ENCODE measurements at places on chromosomes 11 and 22.

GRCh38 chr22:37259540-37260029, 15.5 kb upstream of the RAC2 start:
- peak; percentile 62 for DNase-seq

- DNase-seq: no peak
These were observed 456 bp downstream of the AAMDC start for GRCh38 chr11:77821349-77821851.

- no peak for DNase-seq
These were observed 1.7 kb upstream of the CALCA start for GRCh38 chr11:14973621-14974514.

DNA sequence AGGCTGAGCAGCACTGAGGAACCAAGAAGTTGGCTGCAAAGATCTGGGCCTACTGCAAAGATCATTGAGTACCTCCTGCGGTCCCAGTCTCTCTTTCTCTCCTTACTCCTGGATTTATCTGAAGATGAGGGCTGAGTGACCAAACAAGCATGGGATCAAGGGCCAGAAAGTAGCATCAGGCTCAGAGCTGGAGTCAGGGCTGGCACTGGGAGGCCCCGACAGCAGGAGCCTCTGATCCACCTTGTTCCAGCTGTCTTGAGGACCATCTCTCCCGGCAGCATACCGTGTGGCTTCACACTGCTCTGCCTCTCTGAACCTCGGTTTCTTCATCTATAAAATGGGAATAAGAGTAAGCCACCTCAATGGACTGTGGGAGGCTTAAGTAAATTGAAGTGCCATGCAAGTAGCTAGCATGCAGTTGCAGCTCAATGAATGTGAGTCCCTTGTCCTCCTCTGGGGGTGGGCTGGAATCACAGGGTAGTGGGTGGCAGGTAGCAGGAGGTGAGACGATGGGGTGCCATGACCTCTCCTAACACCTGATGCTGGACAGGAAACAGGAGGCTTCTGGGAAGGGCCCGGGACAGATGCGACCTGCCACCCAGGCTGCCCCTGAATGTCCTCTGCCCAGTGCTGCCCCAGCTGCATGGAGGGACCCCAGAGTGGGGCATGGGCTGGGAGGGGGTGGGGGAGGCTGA, 52.5 kb upstream of the PRDM11 start:
- DNase-seq: no peak

DNA sequence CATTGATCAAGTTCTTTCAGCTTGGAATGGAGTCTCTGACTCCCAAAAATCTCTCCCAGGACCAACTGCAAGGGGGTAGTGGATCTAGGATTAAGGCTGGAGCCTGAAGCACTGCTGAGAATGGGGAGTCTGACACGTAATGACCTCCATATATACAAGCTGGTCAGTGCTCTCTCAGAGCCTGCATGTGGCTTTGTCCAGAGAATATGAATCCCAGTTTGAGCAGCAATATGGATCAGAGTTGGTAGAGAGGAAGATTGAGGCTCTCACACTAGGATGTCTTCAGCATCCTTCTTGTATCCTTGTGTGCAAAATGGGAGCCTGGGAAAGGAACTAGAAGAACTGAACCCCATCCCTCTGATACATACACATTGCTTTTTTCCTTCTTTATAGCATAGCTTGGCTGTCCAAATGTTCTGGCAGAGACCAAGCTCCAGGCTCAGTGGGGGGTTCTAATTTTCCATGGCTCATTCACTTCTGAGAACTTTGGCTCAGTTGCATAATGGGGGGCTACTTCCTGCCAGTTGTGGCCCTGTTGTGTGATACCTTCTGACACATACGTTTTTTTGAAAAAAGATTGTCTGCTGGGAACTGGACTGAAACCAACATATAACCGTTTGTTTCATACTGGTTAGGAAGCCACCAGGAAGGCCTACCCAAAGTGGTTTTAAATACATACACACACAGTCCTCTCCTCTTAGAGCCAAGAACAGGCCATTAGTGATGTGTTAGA, 138.2 kb downstream of the ETS1 start:
- no peak for DNase-seq

DNA sequence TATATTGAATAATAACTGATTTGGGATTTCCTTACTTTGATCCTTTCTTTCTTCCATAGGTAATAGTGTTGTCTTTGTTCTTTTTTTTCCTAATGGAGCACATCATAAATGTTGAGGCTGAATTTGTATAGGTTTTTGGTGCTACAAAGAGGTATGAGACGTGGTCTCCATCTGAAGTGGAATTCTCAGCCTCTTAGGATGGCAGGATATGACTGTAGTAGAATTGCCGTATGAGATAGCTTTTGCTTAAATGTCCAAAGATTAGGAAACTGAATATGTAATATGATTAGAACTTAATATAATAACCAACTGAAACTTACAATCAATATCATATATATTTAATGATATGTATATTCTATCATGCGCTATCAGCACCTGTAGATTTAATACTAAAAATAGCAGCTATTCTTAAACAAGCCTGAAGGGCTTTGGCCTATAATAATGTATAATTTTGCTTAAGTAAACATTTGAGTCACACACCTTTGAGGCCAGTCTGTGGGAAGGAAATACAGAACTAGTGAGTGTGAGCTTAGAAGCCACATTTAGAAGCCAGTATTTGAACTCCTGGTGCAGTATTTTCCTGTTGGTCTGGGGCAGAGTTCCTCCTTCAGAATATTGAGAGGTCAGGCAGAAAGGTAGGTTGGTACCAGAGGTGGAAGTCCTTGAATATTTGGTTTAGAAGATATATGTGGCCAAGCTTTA, 62.6 kb downstream of the SWAP70 start:
- DNase-seq: no peak

- DNase-seq: no peak
These were observed 17.0 kb downstream of the IMMP1L start for GRCh38 chr11:31492320-31492913.

- DNase-seq: peak; percentile 5
These were observed 64.7 kb downstream of the ADAMTS15 start for GRCh38 chr11:130513132-130513531.

DNA sequence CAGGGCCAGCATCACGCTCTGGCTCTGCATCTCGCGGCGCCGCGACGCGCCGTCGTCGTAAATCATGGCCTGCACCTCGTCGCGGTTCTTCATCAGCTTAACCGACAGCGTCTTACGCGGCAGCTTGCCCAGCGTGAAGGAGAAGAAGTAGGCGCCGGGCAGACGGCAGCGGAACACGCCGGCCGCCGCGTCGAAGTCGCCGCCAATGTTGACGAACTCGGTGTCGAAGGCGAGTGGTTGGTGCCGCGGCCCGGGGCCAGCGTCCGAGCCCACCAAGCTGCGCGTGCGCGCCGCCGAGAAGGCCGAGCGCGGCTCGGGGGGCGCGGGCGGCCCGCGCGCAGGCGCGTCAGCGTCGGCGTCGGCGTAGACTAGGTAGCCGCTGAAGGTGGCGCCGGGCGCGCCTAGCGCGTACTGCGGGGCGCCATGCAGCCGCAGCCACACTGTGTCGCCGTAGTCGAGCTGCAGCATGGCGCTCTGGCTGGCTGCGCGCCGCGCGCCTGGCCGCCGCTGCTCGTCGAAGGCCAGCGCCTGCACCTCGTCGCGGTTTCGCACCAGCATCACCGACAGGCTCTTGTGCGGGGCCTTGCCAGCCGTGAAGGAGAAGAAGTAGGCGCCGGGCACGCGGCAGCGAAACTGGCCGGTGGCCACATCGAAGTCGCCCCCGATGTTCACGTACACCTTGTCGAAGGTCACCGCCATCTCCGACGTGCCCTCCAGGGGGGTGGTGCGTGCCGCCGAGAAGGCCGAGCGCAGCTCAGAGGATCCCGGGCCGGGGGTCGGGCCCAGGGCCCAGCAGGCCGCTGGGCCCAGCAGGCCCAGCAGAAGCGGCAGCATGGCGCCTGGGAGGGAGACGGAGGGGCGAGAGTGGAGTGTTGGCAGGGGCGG, 3.7 kb downstream of the FAM180B start:
- no peak for DNase-seq

DNA sequence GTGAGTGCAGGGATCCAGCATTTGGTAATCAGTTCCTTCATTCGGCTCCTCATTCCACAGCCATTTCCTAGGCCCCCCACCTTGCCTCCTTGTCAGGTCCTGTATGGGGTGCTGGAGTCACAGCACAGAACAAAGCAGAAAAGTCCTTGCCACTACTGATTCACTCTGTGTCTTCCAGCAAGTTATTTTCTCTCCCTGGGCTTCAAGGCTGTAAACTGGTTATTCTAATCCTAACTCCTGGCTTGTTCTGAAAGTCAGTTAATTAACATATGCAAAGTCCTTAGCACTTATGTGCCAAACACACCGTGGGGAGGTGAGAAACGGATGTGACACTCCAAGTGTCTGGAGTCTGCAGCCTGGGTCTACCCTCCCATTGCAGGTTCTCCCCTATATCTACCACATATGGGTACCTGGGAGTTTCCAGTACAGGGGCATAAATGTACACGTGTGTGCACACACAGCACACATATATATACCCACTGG, 30.6 kb upstream of the PDE2A start:
- DNase-seq: no peak

- DNase-seq: no peak
These were observed 20.9 kb downstream of the TSSC4 start for GRCh38 chr11:2421226-2421994.

- DNase-seq: no peak
These were observed 4.2 kb upstream of the NFAM1 start for GRCh38 chr22:42436404-42436803.

DNA sequence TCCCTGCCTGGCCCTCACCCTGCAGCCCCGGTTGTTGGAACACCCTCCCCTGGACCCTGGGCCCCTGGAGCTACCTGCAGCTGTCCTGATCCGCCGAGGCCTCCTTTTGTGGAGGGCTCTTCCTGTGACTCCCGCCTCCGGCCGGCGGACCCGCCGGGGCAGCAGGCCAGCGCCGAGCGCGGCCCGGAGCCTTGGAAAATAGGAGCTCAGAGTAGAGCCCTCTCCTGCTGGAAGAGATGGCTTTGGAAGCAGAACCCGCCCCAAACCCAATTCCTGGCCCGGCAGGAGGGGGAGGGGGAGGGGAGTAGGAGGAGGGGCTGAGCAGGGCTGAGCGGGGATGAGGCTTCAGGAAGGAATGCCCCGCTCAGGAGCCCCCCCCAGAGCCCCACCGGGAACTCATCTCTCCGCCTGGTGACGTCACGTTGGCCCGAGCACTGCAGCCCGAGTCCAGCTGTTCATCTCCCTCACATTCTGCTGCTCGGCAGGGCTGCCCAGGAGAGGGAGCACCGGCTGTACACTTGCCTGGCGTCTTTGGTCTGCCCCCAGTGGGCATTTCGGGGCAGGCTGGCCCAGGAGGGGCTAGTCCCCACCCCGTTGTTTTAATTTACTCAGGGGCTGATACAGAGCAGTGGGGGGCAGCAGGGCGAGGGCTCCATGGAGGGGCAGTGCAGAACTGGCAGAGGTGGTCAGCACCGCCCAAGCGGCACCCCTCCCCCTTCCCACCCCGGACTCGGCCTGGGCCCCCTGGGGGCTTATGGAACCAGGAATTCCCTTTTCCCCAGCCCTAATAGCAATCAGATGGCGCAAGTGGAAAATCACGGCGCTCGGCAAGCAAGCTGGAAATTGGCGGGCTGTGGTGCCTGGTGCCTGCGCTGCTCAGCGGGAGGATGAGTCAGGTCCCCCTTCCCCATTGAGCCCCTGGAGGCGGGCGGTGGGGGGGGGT, at the start of gene MRGPRF:
Gene MRGPRF (minus strand): TSS at position 238 of the 943 bp plus-strand sequence. CDS start 3,345 bp downstream, outside the sequence.
- peak; percentile 47 for DNase-seq

DNA sequence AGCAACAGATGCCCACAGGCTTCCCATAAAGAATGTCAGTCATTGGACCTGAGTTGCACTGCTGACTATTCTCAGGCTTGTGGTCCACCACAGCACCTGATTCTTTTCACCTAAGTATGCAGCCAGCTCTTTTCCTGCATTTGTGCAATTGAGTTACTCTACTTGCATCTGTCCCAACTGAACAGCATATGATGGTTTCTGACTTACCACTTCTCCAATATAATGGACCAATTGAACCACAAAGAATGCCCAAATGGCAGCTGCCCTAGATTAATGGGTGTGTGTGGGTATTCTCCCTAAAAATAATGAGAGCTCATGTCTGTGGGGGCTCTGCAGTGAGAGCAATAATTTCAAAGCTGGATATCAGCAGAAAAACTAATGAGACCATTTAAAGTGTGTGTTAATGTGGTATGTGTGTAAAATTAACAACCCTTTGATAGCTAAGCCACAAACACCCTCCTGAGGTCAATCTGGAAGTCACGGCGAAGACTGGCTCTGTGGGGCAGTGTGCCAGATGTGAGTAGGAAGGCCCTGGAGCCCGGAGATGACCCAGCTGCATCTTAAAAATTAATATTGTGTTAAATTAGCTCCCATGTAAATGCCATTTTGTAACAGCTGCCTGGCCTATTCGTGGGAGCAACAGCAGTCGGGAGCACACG, 43.8 kb downstream of the SC5D start:
- no peak for DNase-seq

- no peak for DNase-seq
These were observed 453.5 kb downstream of the MIAT start for GRCh38 chr22:27110665-27111451.

DNA sequence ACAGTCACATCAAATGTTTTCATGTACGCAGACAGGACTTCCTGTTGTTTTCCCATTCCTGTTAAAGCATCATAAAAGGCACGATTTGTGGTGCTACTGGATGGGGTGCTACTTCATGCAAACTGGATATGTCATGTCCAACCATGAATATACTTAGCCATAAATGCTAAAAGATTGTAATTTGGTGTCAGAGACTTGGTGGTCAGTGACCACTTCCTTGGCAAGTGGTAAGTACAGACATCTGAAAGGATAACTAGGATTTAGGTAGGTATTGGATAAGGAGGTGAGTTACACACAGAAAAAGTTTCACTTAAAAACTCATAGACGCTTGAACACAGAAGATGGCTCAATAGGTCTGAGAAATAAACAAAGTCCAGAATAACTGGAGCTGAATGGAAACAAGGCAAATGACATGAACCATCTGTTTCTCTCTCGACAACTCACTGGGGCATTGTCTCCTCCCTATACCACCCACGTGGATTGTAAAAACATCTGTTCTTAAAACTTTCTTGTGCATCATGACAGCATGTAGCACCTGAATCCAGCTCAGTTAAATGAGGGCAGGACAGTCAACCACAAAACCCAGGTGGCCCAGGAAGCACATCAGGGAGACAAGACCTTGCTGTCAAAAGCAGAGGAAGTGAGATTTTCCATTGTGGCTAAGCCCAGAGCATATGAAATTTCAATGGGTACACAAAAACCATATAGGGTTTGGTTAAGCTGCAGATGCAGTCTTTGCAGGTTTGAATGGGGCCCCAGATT, 22.1 kb upstream of the IGLL5 start:
- no peak for DNase-seq

GRCh38 chr11:107821199-107821927, 37.2 kb downstream of the SLC35F2 start:
- no peak for DNase-seq

- DNase-seq: peak; percentile 6
These were observed 95.7 kb downstream of the CWC15 start for GRCh38 chr11:94877443-94878200.
